ENCODE measurements at places on chromosomes 16 and 17.

DNA sequence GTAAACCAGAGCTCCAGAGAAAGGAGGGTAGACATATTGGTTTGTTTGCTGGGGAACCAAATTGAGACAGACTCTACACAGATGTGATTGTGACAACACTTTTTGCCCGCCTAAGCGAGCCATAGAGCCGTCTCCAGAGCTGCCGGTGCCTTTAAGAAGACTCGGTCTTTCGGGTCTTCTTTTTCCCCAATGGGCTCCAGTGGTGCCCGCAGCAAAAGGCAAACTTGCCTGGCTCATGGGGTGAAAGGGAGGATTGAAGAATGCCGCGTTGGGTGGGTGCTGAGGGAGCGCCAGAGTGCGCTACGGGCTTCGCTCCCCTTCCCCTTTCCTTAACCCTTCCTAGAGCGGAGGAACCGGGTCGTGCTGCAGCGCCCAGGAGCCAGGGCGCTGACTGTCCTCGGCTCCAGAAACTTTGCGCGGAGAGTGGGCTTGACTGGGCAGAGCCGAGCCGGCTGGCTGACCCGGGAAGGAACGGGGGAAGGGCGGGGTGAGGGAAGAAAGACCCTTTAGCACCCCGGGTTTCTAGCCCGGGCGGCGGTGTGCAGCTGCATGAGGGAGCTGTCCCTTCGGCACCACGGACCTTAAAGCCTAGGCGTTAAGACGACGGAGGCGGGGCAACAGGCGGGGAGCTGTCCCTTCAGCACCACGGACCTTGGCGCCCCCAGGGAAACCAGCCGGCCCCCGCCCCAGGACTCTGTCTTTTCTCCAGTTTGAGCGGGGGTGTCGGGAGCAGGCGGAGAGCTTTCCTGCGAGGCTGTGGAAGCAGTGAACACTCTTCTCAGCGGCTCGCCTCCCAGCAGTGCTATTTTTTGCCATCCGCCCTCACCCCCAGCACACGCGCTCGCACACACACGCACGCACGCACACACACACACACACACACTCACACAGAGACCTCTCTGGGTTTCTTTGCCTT lies at the start of gene CACNG3:
Gene CACNG3 (plus strand): TSS at position 880 of the 916 bp plus-strand sequence. CDS start 420 bp downstream, outside the sequence.
- peak; percentile 79 for DNase-seq

DNA sequence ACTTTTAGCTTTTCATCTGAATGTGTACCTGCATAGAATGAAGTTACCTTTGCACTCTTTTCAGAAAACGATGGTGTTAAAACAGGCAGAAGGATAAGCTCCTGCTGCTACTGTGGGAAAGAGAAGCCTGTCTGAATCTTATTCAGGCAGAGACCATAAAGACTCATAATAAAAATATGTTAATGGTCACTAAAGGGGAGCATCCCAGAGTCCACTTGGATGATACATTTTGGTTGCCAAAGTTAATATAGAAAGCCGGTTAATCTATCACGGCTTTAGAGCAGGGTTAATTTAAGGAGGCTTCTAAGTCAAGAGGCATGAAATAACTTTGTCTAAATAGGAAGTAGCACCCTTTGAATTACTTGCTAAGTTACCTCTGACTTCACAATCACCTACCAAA lies 2.9 kb downstream of the MARCHF10 start:
- no peak for DNase-seq

- DNase-seq: no peak
These were observed 10.1 kb downstream of the WFIKKN2 start for GRCh38 chr17:50845240-50846147.

DNA sequence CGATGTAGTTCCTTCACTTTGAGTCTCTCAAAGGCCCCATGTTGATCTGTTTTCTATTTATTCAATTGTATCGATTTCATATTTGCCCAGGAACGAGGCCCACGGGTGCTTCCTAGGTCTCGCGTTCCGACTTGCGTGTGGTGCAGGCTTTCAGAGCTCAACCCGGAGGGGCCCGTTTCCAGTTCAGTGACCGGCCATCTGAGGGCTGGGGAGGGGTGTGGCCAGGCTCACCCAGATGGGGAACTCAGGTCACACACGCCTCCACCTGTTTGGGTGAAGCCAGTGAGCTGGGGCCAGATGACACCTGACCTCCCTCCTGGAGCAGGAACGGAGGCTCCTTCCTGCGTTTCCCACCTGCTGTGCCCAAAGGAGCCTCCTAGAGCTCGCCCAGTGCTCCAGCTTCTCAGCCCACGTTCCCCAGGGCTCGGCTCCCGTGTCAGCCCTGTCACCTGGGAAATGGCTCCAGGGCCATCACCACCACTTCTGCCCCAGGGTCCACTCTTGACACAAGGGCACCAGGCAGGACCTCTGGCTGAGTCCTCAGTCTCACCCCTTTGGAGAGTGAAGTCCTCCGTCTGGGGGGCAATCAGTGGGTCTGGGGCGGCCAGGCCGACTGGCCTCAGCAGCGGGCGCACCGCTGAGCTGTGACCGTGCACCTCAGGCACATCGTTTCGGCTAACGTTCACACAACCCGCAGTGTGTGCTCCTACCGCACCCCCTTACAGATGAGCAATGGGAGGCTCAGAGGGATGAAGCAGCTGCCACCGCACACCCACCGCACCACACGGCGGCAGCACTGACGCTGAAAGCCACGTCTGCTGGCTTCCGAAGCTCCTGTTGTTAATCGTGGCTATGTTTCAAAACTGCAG lies 18.0 kb downstream of the FOXF1 start:
- no peak for DNase-seq

GRCh38 chr17:35069311-35069710 lies 5.8 kb upstream of the RFFL start:
- no peak for DNase-seq

GRCh38 chr17:79695293-79695790 lies 35.4 kb upstream of the ENPP7 start:
- no peak for DNase-seq

- no peak for DNase-seq
These were observed 24.5 kb downstream of the PIK3R5 start for GRCh38 chr17:8940866-8941471.

- DNase-seq: no peak
These were observed 2.4 kb downstream of the CD7 start for GRCh38 chr17:82314727-82315605.

DNA sequence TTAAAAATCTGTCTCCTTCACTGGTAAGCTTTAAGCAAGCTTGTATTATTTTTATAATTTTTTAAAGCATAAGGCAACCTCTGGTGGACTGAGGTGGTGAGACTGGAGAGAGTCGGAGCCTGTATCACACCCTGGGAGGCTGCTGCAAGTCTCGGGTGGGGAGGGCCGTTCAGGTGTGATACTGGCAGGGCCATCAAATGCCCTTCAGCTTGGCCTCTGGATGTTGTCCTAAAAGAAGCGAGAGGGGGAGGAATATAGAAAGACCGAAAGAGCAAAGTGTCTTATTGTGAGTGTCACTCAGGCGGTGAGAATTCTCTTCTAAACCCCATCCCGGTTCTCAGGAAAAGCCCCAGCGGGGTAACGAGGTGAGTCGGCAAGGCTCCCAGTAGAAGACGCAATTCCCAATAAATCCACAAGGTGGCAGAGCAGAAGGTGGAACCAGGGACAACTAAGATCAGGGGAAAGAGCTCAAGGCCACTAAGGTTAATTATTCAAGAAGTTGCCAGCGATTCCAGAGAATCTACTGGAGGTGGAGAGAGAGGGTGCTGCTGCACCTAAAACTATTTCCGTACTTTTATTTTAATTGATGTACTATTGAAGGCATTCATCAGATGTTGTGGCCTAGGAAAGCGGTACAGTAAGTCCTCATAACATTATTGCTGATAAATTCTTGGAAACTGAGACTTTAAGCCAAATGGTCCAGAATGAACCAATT lies 14.1 kb downstream of the C17orf67 start:
- peak; percentile 74 for DNase-seq

GRCh38 chr16:74249846-74250245 lies 46.8 kb upstream of the PSMD7 start:
- DNase-seq: no peak

DNA sequence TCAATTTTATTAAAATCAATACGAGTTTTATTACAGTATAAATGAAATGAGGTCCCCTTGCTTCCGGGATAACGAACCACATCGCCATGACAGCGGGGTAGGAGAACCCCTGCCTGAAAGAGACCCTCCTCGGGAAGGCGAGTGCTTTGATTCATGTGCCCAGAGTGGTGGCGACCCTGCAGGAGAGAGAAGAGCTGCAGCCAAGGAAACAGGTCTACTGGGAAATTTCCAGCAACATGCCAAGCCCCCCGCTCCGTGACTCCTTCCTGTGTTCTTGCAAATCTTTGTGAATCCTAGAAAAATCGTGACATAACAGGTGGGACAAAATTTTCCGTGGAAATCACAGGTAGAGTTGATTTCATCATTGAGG lies 162.5 kb downstream of the WSCD1 start:
- DNase-seq: no peak

DNA sequence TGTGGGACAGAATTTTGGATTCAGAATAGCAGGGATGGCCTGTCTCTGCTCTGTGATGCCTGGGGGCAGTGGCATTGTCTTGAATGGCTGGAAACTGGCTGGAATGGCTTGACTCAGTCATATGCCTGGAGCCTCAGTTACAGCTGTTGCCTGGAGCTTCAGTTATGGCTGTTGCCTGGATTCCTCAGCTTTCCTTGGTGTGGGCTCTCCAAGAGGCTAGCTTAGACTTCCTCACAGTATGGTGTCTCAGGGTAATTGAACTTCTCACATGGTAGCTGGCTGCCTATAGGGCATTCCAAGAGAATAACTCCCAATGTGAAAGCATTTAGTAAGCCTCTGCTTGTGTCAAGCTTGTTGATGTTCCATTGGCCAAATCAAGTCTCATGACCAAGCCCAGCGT lies 21.1 kb downstream of the KRT23 start:
- no peak for DNase-seq

- no peak for DNase-seq
These were observed 387.3 kb downstream of the MAF start for GRCh38 chr16:79213214-79213613.

GRCh38 chr16:4409081-4409932 lies 7.1 kb downstream of the CORO7 start:
- DNase-seq: no peak

DNA sequence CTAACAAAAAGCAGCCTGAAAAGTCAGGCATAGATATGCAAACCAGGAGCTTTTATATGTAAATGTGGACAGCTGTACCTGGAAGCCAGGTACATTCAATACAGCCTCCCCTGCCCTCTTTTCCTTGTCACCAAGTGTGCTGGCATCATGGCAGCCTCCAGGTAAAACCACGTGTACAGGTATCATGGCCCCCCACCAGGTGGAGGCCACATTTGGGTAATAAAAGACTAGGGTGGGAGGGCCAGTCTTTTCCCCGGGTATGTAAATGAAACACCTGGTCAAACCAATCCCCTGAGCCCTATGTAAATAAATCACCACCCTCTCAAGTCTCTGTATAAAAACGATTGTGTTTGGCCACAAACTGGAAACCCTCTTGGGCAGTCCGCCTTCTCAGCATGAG lies 226.4 kb upstream of the GOT2 start:
- DNase-seq: no peak

- DNase-seq: no peak
These were observed 7.7 kb downstream of the AKAP1 start for GRCh38 chr17:57092779-57093178.

DNA sequence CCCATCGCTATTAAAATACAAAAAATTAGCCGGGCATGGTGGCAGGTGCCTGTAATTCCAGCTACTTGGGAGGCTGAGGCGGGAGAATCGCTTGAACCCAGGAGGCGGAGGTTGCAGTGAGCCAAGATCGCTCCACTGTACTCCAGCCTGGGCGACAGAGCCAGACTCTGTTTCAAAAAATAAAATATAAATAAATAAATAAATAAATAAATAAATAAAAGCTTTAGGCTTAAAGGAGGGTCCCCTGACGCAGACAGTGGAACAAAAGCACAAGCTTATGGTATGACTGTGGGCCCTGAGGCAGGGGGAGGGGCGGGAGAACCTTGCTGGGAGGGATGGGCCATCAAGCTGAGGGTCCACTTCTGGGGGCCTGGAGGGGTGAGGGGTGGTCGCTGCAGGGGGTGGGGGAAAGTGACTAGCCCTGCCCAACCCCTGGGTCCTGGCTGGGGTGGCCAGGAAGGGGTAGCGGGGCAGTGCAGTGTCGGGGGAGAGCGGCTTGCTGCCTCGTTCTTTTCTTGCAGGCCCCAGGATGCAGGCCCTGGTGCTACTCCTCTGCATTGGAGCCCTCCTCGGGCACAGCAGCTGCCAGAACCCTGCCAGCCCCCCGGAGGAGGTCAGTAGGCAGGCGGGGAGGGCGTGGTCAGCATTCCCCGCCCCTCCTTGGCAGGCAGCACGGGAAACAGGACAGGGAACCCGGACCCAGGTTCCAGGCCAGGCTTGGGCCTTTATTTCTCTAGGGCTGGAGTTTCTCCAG lies 4.7 kb downstream of the SERPINF1 start:
- no peak for DNase-seq

DNA sequence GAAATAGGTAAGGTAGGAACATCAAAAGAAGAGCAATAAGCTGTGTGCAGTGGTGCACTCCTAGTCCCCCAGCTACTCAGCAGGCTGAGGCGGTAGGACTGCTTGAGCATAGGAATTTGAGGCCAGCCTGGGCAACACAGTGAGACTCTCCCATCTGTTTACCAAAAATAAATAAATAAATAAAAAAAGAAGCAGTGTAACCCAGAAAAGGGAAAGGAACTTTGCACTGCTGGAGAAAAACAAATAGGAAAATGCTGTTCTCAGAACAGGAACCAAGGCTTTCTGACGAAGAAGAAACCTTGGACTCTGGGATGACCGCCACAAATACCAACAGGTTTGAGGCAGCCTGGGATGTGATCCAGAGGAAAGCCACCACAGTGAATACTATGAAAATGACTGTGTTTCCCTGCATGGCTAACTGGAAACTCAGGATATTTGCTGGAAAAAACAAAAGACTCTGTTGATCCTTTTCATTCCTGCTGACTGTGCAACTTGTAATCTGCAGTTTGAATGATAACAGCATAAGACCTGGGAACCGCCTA lies 41.2 kb downstream of the TTC19 start:
- peak; percentile 60 for DNase-seq

- DNase-seq: no peak
These were observed 25.8 kb downstream of the SRCIN1 start for GRCh38 chr17:38579934-38580333.

- no peak for DNase-seq
These were observed 192.4 kb upstream of the GSE1 start for GRCh38 chr16:85420501-85421337.

GRCh38 chr16:86292942-86293341 lies 217.4 kb upstream of the FOXF1 start:
- no peak for DNase-seq

GRCh38 chr16:56353054-56353921 lies 72.1 kb downstream of the AMFR start:
- no peak for DNase-seq

- no peak for DNase-seq
These were observed 8.4 kb downstream of the ARL2BP start for GRCh38 chr16:57253466-57253865.

GRCh38 chr17:82839617-82840292 lies at the start of gene ZNF750:
Gene ZNF750 (minus strand): TSS chr17:82840022. CDS start chr17:82832454, 7,568 bp downstream.
- DNase-seq: peak; percentile 31

DNA sequence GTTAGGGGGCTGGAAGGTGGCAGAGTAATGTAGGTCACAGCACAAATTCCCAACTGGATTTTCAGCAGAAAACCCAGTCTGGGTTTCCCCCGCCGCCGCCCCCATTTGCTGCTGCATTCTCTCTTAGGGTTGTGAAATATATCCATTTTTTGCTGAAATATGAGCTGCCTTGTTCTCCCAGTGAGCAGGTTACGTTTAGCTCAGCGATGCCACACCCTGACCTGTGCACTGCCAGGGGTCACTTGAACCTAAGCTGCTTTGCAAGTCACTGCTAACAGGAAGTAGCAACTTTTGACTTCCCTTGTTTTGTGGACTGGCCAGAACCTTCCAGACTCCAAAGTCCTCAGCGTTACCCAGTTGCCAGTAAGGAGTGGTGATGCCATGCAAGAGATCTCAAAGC lies 274.1 kb downstream of the CPPED1 start:
- no peak for DNase-seq

GRCh38 chr16:69132424-69133252 lies at the start of the genes CHTF8 and UTP4:
Gene CHTF8 (minus strand): TSS chr16:69132588. CDS start chr16:69121458, 11,130 bp downstream.
Gene UTP4 (plus strand): TSS chr16:69132649. CDS start chr16:69133460, 811 bp downstream.
- DNase-seq: peak; percentile 90

Data from umbilical cord (tissue), 2 donors.